Breast epithelium (tissue), 4 donors: ENCODE measurements at places on chromosomes 4 and X. TPM values are rescaled to one million over a fixed set of nuclear protein-coding genes. Genes with fewer than 3 reads are reported as not detected.

- no peaks in the 10 kb centered on the region for H3K27me3 ChIP-seq
- H3K27ac ChIP-seq = no peak overlapping the region
- no peak overlapping the region for H3K4me3 ChIP-seq
- DNase-seq = no peak
- H3K4me1 ChIP-seq = no peaks in the 10 kb centered on the region
Measured at GRCh38 chrX:26788402-26788998, 572.5 kb downstream of the MAGEB5 start.

Gene PCYT1B
- total RNA-seq = 0.73 TPM

DNA sequence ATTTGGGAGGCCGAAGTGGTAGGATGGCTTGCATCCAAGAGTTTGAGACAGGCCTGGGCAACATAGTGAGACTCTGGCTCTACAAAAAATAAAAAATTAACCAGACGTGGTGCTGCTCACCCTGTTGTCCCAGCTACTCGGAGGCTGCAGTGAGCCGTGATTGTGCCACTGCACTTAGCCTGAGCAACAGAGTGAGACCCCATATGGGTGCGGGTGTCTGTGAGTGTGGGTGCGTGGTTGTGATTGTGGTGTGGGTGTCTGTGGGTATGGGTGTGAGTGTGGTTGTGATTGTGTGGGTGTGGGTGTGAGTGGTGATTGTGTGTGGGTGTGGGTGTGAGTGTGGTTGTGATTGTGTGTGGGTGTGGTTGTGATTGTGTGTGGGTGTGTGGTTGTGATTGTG lies 114.6 kb downstream of the UBE2K start:
- no peaks in the 10 kb centered on the region for H3K27me3 ChIP-seq
- H3K36me3 ChIP-seq = no peaks in the 10 kb centered on the region
- no peaks in the 10 kb centered on the region for H3K4me1 ChIP-seq
- H3K27ac ChIP-seq = no peak overlapping the region
- H3K4me3 ChIP-seq = no peak overlapping the region

GRCh38 chr4:149701435-149702156 lies 114.0 kb downstream of the IQCM start:
- H3K36me3 ChIP-seq = no peaks in the 10 kb centered on the region
- H3K27ac ChIP-seq = no peak overlapping the region
- H3K4me1 ChIP-seq = no peaks in the 10 kb centered on the region
- no peak for DNase-seq

- no peaks in the 10 kb centered on the region for H3K4me1 ChIP-seq
- no peak for DNase-seq
- H3K4me3 ChIP-seq = no peak overlapping the region
- H3K27ac ChIP-seq = no peak overlapping the region
Measured at GRCh38 chr4:163528653-163529052, 34.2 kb downstream of the TMA16 start.

- H3K4me3 ChIP-seq = no peak within 1 kb of the TSS
- no peaks in the 10 kb centered on the region for H3K4me1 ChIP-seq
- DNase-seq = peak; percentile 58
- no peaks in the 10 kb centered on the region for H3K27me3 ChIP-seq
- no peaks in the 10 kb centered on the region for H3K36me3 ChIP-seq
Measured at GRCh38 chr4:105551965-105552746, at the start of gene ARHGEF38. TSS of gene ARHGEF38 (plus strand) at chr4:105552620. CDS start at chr4:105552766, 146 bp downstream.

Gene MMRN1
- total RNA-seq = 11.0 TPM

- no peaks in the 10 kb centered on the region for H3K27me3 ChIP-seq
- no peak overlapping the region for H3K27ac ChIP-seq
- H3K4me1 ChIP-seq = no peaks in the 10 kb centered on the region
- no peak overlapping the region for H3K4me3 ChIP-seq
Measured at GRCh38 chr4:38273407-38273806, 313.2 kb downstream of the PTTG2 start.

Gene CXCL9
- total RNA-seq = 2.7 TPM
